ENCODE measurements at places on chromosomes 2 and 18.

- no peak for DNase-seq
Observed at GRCh38 chr2:75162897-75163296, 36.4 kb downstream of the TACR1 start.

DNA sequence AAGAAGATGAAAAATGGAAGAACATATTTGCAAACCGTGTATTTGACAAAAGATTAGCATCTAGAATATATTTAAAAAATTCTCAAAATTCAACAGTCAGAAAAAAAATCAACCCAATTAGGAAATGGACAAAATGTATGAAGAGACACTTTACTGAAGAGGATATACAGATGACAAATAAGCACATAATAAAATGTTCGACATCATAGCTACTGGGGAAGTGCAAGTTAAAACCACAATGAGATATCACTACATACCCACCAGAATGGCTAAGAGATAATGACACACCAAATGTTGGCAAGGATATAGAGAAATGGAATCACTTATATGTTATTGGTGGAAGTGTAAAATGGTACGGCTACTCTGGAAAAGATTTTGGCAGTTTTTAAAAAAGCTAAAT, 11.7 kb upstream of the NUP35 start:
- no peak for DNase-seq

DNA sequence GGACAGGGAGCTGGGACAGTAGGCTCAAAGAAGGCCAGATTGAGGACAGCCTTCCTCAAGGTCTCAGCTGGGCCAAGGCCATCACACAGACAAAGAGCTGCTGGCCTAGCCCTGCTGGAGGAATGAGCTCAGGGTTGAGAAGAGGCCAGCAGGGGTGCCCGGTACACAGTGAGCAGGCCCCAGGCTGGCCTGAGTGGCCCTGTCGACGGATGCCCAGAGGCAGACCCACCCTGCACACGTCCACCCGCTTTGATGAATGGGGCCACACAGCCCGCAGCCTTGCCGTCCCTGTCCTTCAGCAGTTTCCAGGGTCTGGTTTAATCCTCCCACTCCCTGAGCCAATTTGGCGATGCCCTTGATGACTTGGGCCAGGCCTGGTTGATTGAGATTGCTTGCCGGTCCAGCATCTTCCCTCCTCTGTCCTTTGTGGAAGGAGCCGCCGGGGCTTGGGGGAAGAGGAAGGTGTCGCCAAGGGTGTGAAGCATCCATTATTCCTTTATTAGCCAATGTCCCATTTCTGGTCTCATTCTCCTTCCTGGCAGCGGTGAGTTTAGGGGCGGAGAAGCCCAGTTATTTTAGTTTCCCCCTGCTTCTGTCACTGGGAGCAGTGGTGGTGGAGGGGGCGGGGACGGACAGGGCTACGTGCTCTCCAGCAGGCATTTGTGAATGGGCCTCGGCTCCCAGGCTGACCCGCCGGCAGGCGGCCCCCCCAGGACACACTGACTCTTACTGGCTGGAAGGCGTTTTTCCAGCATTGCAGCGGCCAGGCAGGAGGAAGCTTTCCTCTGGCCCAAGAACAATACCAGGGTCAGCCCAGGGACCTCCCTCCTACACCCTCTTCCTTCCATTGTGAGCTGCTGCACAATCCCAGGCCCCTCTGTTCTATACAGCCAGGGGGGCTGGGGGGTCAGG, 141.8 kb downstream of the CTIF start:
- no peak for DNase-seq

DNA sequence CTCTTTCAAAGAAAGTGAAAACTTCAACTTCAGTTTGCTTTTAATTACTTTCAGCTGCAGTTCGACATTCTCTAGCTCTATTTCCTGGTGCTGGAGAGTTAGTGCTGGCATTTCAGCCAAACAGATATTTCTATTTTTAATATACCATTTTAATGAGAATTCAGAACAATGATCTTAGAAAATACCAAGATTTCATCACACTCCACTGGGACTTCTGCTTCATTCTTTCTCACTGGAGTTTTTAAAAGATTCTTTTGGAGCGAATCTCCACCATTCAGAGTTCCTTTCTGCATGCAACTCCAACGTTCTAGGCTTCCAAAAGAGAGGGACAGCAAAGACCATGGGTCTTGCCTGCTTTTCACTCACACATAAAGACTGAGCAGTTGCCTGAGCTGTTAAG, 94.2 kb downstream of the CABLES1 start:
- DNase-seq: no peak

DNA sequence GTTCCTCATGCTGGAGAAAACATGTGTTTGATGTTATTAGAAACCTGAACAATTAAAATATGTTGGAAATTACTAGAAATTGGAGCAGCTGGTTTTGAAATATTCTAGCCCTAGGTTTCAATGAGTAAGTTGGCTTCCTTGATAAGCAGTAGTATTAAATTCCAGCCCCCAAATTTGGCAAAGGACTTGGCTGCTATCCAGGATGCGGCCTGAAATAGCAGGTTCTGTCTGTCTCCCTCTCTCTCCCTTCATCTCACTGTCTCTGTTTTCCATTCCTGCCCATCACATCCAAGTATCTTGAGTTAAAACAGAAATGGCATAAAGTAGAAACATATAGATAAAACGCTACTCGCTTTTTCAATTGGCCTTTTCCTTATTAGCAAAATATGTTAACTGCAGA, 20.9 kb upstream of the GPR45 start:
- no peak for DNase-seq

GRCh38 chr18:22019193-22019592, 150.2 kb upstream of the GATA6 start:
- no peak for DNase-seq
